NCI-H510A (cell line): ENCODE measurements at places on chromosomes 16 and 17.
A peak's percentile ranks its signal among the peaks of the same experiment; 100 is the strongest.

DNA sequence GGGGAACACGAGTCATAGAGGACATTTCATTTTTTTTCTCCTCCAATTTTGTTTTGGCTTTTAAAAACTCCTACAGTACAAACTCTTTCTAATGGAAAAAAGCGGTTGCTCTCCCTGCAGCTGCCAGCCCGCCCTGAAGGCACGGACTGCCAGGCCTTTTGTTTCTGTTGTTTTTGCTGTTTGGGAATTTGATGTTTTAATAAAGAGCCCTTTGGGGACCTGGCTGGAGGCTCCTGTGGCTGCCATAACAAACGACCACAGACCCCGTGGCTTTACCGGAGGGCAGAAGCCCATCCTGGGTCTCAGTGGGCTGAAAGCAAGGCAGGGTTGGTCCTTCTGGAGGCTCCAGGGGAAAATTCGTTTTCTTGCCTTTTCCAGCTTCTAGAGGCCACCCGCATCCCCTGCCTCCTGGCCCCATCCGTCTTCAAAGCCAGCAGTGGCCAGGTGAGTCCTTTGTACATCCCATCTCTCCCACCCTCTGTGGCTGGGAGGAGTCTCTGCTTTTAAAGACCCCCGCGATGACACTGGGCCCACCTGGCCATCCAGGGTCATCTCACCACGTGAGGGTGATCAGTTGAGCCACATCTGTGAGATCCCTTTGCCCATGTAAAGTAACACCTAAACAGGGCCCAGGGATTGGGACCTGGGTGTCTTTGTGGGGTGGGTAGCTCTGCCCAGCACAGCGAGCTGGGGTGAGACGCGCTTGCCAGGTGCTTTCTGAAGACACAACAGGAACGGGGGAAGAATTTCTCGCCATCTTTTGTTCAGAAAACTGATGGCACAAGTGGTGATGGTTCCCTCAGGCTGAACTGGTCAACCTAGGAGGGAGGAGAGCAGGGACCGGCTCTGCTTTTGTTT, 113.9 kb downstream of the BANP start:
- DNase-seq = no peak

GRCh38 chr17:74771319-74771914, 4.7 kb downstream of the NAT9 start:
- DNase-seq = no peak

- no peak for DNase-seq
These were observed 79.9 kb upstream of the HSBP1 start for GRCh38 chr16:83727751-83728352.

- DNase-seq = peak; percentile 98
These were observed at the start of gene PIMREG for GRCh38 chr17:6443692-6444570. Gene PIMREG, plus strand, starts transcription at chr17:6444455. Its CDS starts 656 bp downstream, at chr17:6445111.

GRCh38 chr17:68468334-68468733, 11.0 kb upstream of the WIPI1 start:
- DNase-seq = no peak

GRCh38 chr16:28108590-28109247, 45.2 kb upstream of the GSG1L start:
- no peak for DNase-seq

GRCh38 chr17:33436321-33436720, 143.2 kb upstream of the ASIC2 start:
- DNase-seq = no peak

DNA sequence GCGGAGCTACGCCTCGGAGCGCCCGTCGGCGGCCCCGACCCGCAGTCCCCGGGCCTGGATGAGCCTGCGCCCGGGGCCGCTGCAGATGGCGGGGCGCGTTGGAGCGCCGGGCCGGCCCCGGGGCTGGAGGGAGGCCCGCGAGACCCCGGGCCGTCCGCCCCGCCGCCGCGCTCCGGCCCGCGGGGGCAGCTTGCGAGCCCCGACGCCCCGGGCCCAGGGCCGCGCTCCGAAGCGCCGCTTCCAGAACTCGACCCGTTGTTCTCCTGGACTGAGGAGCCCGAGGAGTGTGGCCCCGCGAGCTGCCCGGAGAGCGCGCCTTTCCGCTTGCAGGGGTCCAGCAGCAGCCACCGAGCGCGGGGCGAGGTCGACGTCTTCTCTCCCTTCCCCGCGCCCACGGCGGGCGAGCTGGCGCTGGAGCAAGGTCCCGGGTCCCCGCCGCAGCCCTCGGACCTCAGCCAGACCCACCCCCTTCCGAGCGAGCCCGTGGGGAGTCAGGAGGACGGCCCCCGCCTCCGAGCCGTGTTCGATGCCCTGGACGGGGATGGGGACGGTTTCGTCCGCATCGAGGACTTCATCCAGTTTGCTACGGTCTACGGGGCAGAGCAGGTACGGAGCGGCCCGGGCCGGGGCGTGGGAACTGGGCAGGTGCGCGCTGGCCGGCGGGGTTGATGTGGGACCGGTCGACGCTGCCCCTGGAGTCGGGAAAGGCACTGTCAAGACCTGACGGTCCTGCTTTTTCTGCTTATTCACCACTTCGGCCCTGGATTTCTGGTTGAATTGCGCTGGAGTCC, 861 bp downstream of the RAB11FIP3 start:
- DNase-seq = no peak

DNA sequence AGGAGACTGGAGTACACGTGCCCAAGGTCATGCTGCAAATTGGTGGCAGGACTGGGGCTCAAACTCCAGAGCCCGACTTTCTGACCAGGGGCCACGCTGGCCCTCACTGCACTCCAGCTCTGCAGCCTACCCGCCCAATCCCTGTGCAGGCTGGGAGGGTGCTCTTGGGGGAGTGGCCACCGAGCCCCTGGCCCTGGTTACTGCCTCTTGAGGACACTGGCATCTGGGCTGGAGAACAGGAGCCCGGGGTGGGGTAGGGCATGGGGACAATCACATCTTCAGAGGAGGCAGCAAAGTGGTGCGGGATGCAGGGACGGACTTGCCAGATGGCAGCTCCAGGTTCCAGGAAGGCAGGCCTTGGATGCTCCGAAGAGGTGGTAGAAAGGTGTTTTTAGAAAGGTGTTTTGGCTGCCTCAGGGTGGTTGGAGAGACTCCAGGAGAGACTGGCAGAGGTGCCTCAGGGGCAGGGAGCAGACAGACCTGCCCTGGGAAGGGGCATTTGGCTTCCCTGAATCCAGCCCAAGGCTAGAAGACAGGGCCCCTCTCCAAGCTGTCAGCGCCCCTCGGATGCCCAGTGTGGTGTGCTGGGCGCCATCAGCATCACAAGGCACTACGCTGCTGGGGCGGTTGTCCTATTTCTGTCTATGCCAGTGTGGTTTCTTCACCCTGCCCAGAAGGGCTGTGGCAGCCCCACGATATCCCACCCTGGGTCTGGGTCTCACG, 220.6 kb downstream of the NTN1 start:
- no peak for DNase-seq

DNA sequence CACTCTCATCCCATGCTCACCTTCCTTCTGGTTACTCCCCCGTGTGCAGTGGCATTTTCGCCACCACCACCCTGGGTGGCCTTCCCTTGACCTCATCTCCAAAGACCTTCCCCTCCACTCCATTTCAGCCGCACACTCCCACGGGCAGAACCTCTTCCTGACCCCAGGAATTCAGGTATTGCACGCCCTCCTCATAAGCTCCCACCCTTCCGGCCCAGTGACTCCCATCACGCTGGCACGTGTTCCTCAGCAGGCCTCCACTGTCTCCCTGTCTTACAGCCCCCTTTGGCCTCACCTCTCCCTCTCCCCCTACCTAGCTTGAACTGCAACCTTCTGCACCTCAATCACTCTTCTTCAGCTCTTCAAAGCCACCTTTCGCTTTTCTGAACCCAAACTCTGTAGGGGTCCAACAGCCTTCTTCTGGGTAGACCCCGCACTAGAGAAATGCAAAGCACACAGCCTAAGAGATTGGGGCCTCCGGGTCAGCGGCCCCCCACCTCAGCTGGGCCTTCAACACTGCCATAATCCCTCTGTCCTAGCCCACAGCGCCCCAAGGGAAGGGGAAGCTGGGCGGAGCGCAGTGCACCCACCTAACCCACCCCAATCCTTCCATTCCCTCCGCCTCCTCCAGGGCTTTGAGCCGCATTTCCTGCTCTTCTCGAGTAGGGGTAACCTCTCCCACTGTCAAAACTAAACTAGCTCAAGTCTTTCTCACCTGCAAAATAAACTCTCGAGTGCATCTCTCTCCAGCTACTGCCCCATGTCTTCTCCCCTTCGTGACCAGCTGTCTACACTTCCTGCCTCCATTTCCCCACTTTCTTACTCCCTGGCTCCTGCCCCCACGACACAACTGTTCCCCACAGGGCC, 1.7 kb upstream of the TMEM97 start:
- DNase-seq = no peak
